ENCODE measurements at places on chromosomes 11 and 22.

- peak; percentile 86 for DNase-seq
Measured at GRCh38 chr11:64225608-64226506, at the start of the genes NUDT22 and TRPT1. TSS of gene NUDT22 (plus strand) at chr11:64226274. CDS start at chr11:64226653, 379 bp downstream. TSS of gene TRPT1 (minus strand) at chr11:64226186. CDS start at chr11:64225860, 326 bp downstream.

DNA sequence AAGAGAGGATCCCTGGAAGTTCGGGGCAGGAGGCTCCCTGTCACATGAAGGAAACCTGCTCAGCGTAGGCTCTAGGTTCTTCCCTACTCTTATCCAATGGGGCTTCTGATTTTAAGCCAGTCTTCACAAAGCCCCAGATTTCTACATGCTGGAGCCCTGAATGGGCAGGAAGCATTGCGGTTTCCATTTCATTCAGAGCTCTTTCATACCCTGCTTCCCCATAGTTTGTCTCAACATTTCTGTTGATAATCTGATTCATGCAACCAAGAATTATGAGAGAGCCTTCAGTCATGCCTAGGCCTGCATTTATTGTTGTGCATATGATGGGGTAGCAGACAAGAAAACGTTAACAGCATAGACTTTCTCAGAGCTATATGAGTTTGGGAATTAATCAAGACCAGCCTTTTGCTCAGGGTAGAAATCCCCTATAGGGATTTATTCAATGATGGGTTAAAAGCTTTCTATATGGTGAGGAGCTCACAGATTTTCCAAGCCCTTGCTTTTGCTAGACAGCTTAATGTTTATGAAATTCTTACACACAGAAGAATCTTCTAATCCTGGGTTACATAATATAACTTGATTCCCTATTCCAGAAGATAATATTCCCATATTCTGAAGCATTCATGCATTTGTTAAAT is 15.9 kb downstream of the OR51B4 start:
- no peak for DNase-seq

GRCh38 chr11:13227676-13228255 is 49.8 kb upstream of the BMAL1 start:
- DNase-seq, result no peak

GRCh38 chr11:74749965-74750296 is 1.3 kb downstream of the RNF169 start:
- DNase-seq, result no peak

DNA sequence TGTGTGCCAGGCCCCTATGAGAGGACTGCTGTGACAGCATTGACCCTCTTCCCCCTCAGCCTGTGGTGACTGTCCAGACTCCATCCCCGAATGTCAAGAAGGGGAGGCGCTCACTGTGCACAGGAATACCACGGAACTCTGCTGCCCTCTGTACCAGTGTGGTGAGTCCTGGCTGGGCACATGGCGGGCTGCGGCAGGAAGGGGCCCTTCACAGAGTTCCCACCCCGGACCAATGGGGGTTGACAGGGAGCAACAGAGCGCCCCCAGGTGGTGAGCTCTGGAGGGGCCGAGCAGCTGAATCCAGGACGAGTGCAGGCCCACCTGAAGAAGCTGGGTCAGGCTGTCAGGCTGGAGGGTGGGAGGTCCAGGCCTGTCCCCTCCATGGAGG is 83.8 kb upstream of the MYOD1 start:
- DNase-seq, result no peak

DNA sequence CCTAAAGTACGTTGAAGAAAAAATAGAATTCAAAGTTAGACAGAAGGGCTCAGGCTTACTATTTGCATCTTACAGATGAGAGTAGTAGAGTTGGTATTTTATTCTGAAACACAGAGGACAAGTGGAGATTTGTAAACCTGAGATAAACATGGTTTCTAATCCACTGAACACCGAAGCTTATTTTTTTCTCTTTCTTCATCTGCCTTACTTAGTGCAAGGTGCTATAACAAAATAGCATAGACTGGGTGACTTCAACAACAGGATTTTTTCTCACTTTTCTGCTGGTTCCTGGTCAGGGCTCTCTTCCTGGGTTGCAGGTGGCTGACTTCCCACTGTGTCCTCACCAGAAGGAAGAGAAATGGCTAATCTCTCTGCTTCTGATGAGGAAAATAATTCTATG is 2.1 kb upstream of the HBG1 start:
- DNase-seq, result no peak

DNA sequence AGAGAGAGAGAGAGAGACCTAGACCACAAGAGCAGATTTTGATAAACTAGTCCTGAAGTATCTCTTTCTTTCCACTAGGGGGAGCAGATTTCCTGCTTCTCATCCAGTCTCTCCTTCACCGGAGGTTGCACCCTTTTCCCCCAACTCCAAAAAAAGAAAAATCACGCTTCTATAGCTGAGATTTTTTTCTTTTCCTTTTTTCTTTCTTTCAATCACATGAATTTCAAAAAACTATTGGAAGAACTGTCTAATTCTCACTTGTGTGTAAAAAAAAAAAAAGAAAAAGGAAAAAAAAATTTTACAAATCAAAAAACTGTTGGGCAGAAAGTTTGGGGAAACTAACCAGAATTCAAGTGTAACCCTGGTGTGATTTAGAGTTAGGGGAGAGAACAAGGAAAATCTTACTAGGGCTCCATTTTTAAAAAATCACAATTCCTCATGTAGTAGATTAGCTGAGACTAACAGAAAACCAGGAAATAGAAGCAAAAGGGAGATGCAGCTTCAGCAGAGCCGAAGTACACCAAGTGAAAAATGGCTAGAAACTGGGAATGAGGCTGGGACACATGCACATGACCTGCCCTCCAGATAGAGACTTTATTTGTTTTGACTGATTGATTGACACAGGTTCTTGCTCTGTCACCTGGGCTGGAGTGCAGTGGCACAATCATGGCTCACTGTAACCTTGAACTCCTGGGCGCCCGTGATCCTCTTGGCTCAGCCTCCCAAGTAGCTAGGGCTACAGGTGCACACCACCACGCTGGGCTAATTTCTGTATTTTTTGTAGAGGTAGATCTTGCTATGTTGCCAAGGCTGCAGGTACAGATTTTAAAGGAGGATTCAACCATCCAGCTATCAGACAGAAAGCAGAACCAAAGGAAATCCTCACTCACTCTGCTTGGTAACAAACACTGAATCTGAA is 27.1 kb downstream of the SDHD start:
- DNase-seq, result peak; percentile 35

DNA sequence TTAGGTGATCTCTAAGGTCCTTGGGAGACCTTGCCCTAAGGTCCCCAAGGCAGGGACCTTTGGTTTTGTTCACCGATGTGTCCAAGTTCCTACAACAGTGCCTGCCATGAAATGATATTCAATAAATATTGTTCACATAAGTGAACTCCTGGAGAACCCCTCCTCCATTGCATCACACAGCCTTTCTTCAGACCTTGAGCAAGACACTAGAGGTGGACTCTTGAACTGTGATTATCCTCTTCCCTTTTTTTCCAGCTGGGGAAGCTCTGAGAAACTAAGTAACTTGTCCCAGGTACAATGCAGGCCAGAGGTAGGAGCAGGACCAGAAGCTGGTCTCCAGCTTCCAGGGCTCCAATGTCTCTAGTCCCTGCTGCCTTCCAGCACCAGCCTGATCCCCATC is 76.6 kb upstream of the LMO1 start:
- DNase-seq, result no peak

- no peak for DNase-seq
Measured at GRCh38 chr22:48198489-48199459, 1436.3 kb downstream of the TBC1D22A start.
